ENCODE measurements at places on chromosomes 5 and 9. TPM values are rescaled to one million over a fixed set of nuclear protein-coding genes. Genes with fewer than 3 reads are reported as not detected.

GRCh38 chr9:127707766-127708165, 978 bp downstream of the CFAP157 start:
- H3K36me3 ChIP-seq = peaks cover 2% of the 10 kb centered on the region
- no peak overlapping the region for H3K4me3 ChIP-seq
- peaks cover 21% of the 10 kb centered on the region for H3K4me1 ChIP-seq
- H3K27me3 ChIP-seq = no peaks in the 10 kb centered on the region
- no peak overlapping the region for H3K27ac ChIP-seq

- no peak for DNase-seq
- H3K36me3 ChIP-seq = no peaks in the 10 kb centered on the region
- no peak overlapping the region for H3K4me3 ChIP-seq
- H3K27me3 ChIP-seq = no peaks in the 10 kb centered on the region
- no peaks in the 10 kb centered on the region for H3K4me1 ChIP-seq
These were observed 440.9 kb upstream of the C9orf72 start for GRCh38 chr9:28014212-28014611.

- DNase-seq = no peak
- H3K27ac ChIP-seq = no peak overlapping the region
- H3K4me3 ChIP-seq = no peak overlapping the region
- H3K4me1 ChIP-seq = no peaks in the 10 kb centered on the region
- H3K27me3 ChIP-seq = peaks cover 7% of the 10 kb centered on the region
- H3K36me3 ChIP-seq = no peaks in the 10 kb centered on the region
These were observed 12.0 kb upstream of the LECT2 start for GRCh38 chr5:135966790-135967189.

DNA sequence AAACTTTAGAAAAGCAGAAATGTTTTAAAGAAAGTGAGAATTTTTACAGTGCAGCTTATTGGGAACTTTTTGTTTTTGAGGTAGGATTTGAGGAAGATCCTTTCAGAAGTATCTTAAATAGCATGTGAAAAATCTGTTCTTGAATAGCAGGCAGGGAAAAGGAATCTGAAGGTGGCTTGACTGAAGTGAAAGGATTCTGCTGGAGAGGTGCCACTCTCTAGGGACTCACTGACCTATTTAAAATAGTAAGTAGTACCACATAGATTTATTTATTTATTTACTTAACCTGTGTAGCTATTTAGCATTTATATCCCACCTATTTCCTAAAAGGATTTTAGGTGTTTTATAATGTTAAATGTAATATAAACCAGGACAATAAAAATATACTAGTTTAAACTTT, 69.1 kb downstream of the NIPBL start:
- no peaks in the 10 kb centered on the region for H3K36me3 ChIP-seq
- peaks cover 58% of the 10 kb centered on the region for H3K4me1 ChIP-seq
- no peak for DNase-seq
- no peak overlapping the region for H3K4me3 ChIP-seq

- peaks cover 25% of the 10 kb centered on the region for H3K36me3 ChIP-seq
- H3K27ac ChIP-seq = no peak overlapping the region
- H3K4me1 ChIP-seq = peaks cover 42% of the 10 kb centered on the region
These were observed 29.6 kb downstream of the MLLT3 start for GRCh38 chr9:20592673-20593072.

GRCh38 chr5:10434392-10434791, 7.3 kb upstream of the ROPN1L start:
- no peak overlapping the region for H3K27ac ChIP-seq
- H3K4me1 ChIP-seq = peaks cover 6% of the 10 kb centered on the region
- peaks cover 28% of the 10 kb centered on the region for H3K36me3 ChIP-seq

- H3K27me3 ChIP-seq = peaks cover 9% of the 10 kb centered on the region
- H3K4me3 ChIP-seq = peak overlapping the region; percentile 70
- H3K4me1 ChIP-seq = peaks cover 9% of the 10 kb centered on the region
- no peak for DNase-seq
These were observed 6.9 kb upstream of the ZBTB5 start for GRCh38 chr9:37471942-37472684.

GRCh38 chr5:172111852-172112225, 76.2 kb downstream of the STK10 start:
- H3K27ac ChIP-seq = peak overlapping the region; percentile 91
- H3K27me3 ChIP-seq = no peaks in the 10 kb centered on the region
- peaks cover 80% of the 10 kb centered on the region for H3K4me1 ChIP-seq

DNA sequence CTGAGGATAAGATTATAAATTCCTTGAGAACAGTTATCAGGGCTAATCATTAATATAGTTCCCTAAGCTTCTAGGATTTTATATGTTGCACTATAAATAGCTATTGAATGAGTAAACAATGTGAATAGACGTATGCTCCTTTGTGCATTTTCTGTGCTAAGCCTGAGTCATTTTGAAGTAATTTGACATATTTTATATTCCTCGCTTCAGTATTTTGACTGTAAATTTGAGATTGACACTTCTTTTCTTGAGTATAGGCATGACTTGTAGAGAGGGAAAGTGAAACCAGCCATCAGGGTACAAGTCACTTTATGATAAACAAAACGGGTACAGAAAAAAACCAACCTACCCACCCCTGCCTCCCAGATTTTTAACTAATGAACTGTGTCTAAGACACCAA, 367.7 kb upstream of the PRR16 start:
- H3K4me3 ChIP-seq = no peak overlapping the region
- DNase-seq = no peak
- H3K27me3 ChIP-seq = no peaks in the 10 kb centered on the region

- no peaks in the 10 kb centered on the region for H3K36me3 ChIP-seq
- H3K4me3 ChIP-seq = no peak overlapping the region
- H3K27ac ChIP-seq = no peak overlapping the region
- H3K27me3 ChIP-seq = no peaks in the 10 kb centered on the region
- no peaks in the 10 kb centered on the region for H3K4me1 ChIP-seq
These were observed 138.2 kb downstream of the PRDM6 start for GRCh38 chr5:123227216-123227615.

DNA sequence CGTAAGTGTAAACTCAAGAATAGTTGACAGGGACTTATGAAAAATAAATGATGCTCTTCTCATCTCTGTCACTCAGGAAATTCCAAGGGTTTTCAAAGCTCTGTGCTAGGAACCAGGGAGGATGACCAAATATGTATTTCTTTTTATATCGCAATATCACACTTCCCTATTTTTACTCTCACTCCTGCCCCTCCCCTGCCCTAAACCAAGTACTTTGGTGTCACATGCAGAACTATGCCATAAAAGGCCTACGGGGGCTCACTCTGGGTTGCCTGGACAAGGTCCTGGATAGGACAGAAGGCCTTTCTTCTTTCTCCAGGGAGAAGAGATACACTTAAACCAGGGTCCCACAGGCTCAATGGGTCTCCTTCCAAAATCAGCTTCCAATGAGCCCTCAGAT, 8.3 kb upstream of the RETREG1 start:
- DNase-seq = no peak
- peaks cover 45% of the 10 kb centered on the region for H3K4me1 ChIP-seq
- H3K4me3 ChIP-seq = no peak overlapping the region
- H3K27me3 ChIP-seq = no peaks in the 10 kb centered on the region

DNA sequence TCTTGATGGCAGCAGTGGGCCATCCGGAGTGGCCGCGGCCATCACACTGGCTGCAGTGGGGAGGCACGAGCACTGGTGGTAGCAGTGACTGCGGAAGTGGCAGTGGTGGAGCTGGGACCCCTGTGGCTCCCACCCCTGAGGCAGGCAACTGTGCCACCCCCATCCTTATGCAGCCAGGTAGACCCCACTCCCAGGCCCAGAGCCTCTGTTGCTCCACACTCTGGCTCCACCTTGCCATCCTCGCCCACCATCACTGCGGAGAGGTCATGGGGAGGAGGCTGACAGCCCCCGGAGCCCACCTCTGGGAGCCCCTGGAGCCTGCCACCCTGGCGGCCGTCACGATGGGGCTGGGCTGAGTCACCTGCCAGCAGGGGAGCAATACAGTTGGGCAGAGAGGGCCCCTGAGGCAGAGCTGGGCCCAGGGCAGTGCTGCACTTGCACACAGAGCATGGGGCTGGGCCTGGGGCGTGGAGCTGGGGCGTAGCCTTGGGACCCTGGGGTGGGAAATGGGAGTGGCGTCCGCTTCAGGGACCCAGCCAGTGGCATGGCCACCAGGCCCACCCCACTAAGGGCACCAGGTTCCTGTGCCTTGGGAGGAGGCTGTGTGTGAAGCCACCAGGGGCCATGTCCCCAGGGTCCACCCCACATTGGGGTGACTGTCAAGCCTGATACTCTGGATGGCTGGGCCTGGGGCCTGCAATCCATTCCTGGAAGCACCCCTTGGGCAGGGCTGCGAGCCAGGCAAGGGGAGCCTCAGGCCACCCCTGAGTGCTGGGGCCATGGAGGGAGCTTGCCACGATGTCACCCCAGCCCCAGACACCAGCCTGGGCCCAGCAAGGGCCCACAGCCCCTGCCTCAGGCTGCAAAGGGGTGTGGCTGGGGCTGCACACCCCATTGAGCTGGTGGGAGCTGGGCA, 7.7 kb downstream of the AMBP start:
- no peak overlapping the region for H3K27ac ChIP-seq
- H3K36me3 ChIP-seq = no peaks in the 10 kb centered on the region
- peaks cover 1% of the 10 kb centered on the region for H3K27me3 ChIP-seq
- DNase-seq = no peak
- H3K4me1 ChIP-seq = no peaks in the 10 kb centered on the region
- no peak overlapping the region for H3K4me3 ChIP-seq

DNA sequence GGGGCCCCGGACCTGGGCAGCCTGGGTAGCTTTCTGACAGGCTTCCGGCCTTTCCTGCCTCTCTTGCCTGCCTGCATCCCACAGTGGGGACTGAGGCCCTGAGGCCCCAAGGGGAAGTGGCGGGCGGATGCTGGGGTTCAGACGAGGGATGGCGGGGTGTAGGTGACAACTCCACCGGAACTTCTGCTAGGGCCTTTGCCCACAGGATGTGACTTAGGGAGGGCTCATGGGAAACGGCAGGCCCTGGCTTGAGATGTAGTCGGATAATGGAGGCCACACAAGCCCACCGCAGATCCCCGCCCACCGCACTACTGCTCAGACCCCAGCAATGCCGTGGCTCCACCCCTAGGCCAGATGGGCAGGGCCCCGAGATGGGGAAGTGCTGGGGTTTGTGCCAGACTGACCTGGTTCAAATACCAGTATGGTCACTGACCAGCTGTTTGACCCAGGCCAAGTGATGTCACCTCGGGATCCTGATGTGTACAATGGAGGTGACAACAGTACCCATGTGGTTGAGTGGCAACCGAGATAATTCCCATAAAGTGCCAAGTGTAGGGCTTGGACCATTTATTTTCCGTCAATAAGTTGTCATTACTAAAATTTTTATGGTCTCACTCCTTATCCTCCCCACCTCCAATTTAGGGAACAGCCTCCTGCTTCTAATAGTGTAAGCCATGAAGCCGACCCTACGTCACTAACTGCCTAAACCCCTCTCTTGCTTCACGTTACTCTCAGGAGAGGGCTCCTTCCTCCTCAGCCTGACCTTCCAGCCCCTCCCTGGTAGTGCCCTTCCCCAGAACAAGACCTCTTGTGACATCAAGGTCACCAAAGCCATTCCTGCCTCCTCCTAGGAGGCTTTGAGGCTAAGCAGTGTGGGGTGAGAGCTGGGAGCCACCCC, 2.5 kb upstream of the CDK9 start:
- H3K4me3 ChIP-seq = peak overlapping the region; percentile 76
- DNase-seq = peak; percentile 94
- H3K27me3 ChIP-seq = no peaks in the 10 kb centered on the region
- H3K36me3 ChIP-seq = peaks cover 22% of the 10 kb centered on the region
- H3K4me1 ChIP-seq = peaks cover 63% of the 10 kb centered on the region

DNA sequence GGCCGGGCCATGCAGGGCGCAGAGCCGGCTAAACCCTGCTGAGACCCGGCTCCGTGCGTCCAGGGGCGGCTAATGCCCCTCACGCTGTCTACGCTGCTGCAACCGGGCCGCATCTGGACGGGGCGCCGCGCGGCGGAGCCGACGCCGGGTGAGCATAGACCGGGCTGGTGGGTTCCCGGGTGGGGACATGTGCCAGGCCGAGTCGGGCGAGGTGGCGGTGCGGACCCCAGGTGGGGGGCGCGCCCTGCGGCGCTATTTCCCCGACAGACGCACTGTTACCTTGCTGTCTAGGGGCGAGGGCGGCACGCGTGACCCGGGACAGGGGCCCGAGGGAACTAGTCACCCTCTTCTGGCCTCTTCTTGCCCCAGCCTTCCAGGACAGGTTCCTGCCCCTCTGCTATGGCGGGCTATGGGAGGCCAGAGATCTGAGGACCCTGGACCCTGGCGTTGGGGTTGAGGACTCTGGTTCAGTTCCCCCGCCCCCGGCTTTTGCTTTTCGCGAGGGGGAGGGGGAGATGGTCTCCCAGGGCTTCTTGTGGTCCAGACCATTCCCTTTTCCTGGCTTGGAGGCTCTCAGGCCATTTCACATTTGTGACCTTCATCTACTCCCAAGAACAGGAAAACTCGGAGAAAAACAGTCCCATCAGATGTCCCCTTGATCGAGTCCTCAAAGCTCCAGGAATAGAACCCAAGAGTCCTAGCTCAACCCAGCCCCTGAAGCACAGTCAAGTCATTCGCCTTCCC, 536 bp downstream of the SLC27A4 start:
- H3K4me1 ChIP-seq = peaks cover 6% of the 10 kb centered on the region
- peaks cover 9% of the 10 kb centered on the region for H3K36me3 ChIP-seq
- H3K27me3 ChIP-seq = no peaks in the 10 kb centered on the region
- peak; percentile 23 for DNase-seq
- H3K4me3 ChIP-seq = peak overlapping the region; percentile 80

DNA sequence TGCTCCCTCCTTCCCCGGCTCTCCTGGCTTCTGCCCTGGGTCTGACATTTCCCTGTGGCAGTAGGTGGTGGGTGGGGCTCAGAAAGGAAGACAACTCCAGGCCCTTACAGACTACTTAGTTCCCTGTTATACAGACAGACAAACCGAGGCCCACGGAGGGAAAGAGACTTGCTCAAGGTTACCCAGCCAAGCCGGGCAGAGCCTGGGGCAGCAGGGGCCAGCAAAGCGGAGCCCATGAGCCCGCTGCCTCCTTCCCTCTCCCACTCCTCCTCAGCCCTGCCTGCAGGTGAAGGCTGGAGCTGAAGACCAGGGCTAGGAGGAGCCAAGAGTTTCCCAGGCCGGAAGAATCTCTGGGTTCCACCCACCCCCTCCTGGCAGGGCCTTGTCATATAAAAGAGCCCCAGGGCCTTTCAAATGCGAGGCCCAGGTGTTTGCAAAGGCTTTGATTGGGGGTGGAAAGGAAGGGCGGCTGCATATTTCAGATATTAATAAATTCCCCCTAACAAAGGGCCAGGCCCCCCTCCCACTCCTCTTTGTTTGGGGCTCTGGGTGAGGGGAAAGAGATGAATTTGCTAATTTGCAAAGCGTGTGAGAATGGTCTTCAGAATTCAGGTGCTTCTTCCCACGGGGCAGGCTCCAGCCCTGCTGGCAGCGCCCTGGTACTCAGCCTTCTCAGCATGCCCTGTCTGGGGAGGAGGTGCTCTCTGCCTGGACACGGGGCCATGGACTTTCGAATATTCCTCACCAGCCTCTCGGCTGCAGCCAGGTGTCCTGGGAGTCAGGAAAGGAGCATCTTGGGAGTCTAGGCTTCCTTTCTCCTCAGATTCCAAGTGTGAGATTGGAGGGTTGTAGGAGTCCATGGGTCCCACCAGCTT, 21.5 kb downstream of the SLC6A7 start:
- no peaks in the 10 kb centered on the region for H3K36me3 ChIP-seq
- no peak overlapping the region for H3K4me3 ChIP-seq
- peaks cover 19% of the 10 kb centered on the region for H3K4me1 ChIP-seq
- no peak for DNase-seq
- no peak overlapping the region for H3K27ac ChIP-seq
- peaks cover 5% of the 10 kb centered on the region for H3K27me3 ChIP-seq

The HMGXB3 gene
- total RNA-seq = 32.6 TPM

The OR1J2 gene
- not detected for total RNA-seq

The PDLIM7 gene
- total RNA-seq = 73.0 TPM

The ACTBL2 gene
- total RNA-seq = not detected
